Activated T-helper 1 cell treated with anti-CD3 and anti-CD28 coated beads, Interleukin-12 subunit alpha, Interleukin-12 subunit beta, Interleukin-2, Interleukin-4 antibody, amounts not matched to agents 30 ng/mL and 10 ng/mL and 1 ng/mL, durations not matched to agents 14 hours and 24 hours and 36 hours (primary cell): ENCODE measurements at places on chromosomes 6 and 20. TPM values are rescaled to one million over a fixed set of nuclear protein-coding genes. Genes with fewer than 3 reads are reported as not detected.

PGC gene
- 0.60 TPM in 1 of 2 replicates, not detected in the other for total RNA-seq

IBTK gene
- 36.1 and 39.8 TPM in 2 replicates for total RNA-seq

DNA sequence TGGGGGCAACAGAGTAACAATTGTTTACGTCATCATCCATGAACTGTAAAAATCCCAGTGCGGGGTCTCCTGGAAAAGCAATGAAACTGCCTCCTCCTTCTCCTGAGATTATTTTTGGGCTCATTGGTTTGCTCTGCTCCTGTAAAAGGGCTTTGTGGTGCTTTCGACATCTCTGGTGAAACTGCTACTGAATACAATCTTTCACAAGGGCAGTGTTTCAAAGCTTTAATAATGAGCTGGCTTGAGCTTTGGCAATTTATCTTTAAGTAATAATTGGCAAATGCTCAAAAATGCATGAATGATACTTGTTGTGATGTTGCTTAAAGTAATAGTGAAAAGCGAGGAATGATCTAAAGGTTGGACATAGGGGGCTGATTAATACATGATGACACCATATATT, 43.5 kb upstream of the ENPP1 start:
- DNase-seq: no peak

DNA sequence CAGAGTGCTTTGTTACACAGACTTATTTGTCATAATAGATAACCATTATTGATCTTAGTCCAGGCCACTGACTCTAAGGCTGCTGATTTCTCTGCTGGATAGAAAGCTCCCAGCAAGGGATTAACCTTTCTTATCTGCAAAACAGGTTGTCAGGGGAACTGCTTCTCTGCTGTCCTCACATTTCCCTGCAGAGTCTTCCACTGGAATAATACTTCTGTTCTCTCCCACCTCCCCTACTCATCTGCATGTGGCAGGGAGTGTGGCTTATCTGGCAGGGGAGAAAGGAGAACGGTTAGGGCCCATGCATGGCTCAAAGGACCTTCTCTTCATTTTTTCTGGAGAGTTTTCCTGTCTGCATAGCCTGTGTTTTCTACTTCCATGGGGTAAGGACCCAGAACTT, 86.2 kb downstream of the LAMP5 start:
- no peak for DNase-seq

DNA sequence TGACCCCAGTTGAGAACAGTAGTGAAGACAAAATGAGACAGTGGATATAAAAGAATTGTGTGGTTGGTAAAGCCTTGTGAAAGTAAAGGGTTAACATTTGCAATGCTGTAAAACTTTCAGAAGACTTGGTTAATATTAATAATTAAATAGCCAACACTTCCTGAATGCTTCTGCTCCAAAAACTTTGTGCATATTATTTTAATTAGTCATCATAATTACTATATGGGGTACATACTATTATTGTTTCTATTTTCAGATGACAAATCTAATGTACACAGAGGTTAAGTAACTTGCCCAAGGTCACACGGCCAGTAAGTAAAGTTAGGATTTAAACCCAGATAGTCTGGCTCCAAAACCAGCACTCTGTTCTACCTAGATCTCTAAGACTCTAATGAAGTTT, 291.3 kb downstream of the OGFRL1 start:
- DNase-seq: no peak
